ENCODE measurements at places on chromosomes 4 and X.

- DNase-seq: peak; percentile 24
Observed at GRCh38 chrX:16786791-16787735, 797 bp downstream of the TXLNG start.

DNA sequence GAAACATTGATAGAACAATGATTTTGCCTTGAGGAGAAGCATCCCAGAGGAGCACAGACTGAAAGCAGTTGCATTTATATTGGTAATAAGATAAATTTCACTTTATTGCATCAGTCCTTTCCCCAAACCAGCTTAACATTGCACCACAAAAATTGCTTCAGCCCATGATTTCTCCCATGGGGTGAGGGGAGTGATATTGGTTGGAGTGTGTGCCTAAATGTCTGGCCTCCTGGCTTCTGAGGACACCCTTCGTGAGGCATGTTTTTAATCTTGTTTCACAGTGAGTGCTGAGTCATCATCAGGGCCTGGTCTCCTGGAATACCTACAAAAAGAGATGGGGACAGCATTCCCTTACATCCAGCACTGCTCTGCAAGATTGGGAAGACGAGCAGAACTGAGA is 487.9 kb downstream of the C4orf33 start:
- no peak for DNase-seq

DNA sequence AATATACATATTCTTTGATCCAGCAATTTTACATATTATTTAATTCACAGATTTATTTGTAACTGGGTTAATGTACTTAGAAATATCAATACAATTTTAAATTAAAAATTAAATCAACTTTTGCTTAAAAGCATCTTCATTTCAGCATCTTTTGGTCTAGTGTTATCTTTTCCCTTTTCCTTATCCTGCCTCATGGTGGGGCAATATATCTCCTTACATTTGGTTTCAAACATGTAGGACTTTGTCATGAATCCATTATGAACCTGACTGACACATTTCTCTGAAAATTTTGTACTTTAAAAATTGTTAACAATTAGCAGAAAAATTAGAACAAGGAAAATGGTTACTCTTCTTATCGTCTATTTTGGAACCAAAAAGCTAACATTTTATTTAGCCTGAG is 42.8 kb upstream of the ANK2 start:
- no peak for DNase-seq

DNA sequence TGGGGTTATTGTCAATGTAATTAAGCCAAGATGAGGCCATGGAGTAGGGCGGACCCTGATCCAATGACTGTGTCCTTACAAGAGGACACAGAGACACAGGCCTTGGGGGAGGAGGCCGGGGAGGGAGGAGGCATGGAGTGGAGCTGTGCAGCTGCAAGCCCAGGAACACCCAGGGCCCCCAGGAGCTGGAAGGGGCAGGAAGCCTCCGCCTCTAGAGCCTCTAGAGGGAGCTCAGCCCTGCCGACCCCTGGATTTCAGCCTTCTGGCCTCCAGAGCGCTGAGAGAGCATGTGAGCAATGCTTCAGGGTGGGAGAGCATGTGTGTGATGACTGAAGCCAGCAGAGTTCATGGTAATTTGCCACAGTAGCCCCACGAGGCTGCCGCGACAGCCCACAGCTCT is 234.6 kb downstream of the AFAP1 start:
- peak; percentile 42 for DNase-seq

DNA sequence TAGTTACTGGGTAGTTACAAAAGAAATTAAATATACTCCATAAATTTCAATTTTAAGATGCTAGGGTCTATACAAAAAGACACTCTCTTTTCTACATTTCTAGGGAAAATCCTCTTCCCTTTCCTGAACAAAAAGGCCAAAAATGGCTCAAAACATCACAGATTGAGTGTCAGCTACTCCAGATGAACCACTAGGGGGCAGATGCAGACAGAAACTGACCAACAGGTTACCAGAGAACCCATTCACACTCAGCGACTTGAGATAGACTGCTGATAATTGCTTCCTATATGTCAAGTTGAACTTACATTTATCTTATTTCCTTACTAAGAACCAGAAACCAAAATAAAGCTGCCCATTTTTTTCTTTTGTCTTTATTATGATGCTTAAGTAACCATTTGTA is 83.4 kb upstream of the MID1IP1 start:
- DNase-seq: no peak

DNA sequence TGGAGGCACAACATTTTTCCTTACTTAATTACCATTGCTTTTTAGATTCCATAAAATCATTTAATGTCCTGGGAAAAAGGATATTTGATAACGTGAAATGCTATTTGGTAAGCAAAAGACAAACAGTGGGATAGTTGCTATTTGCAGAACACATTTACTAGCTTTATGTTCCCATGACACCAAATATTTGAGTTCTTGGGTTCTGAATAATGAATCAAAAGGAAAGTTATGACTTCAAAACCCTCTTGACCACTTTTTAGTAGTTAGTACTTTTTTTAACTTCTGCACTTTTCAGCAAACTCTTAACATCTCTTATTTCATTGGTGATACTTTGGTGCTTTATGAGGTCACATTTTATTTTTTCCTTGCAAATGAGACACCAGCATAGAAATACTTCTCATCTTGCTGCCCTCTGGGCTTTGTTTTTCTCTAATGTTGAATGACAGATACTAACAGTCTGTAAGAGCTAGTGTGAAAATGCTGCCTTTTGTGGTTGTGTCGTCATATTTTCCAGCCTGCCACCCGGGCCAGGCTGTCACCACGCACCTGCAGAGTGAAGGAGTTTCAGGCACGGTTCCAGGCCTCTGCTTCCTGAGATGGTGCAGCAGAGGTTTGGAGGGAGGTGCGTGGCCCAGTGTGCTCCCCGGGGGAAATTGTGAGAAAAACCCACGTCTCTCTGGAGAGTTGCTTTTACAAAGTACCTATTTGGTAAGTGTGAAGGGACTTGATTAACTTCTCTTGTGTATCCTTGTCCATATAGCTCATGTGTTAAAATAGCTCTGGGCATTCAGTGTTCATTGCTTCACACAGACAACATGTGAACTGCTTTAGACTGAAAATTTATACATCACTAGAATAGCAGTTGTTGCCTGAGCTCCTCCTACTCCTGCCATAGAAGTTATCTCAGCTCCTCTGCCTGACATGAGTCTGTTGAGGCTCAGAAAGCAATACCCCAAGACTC is 34.7 kb downstream of the MSL3 start:
- DNase-seq: no peak

DNA sequence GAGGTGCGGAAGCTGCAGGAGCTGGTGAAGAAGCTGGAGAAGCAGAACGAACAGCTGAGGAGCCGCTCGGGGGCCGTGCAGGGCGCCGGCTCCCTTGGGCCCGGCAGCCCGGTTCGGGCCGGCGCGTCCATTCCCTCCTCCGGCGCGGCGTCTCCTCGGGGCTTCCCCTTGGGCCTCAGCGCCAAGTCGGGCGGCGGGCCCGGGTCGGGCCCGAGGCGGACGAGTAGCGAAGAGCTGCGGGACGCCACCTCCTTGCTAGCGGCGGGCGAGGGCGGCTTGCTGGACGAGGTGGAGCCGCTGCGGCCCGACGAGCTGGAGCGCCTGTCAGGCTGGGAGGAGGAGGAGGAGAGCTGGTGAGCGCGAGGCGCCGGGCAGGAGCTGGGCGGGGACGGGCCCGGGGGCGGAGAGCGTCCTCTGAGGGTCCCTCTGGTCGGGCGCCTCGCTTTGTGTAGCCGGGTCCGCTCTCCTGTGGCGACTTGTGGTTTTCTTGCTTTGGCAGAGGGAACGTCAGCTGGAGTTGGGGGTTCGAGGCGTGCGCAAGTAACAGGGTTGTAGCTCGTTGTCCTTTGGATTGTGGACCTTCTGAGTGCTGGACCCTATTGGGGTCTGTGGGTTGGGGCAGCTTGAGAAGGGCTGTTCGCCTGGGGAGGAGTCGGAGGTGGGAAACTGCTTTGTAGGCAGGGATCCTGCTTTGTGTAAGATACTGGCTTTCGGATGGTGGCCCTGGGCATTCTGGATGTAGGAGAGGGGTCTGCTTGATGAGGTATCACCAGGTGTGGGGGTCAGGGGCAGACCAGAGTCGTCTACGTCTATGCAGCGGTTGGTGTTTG is 662 bp downstream of the SLAIN2 start:
- DNase-seq: peak; percentile 72

- DNase-seq: no peak
Observed at GRCh38 chr4:15556511-15557092, 86.9 kb downstream of the CC2D2A start.

- no peak for DNase-seq
Observed at GRCh38 chr4:848803-849477, 23.0 kb upstream of the CPLX1 start.

GRCh38 chr4:138865765-138866164 is 149.8 kb upstream of the NOCT start:
- DNase-seq: no peak

DNA sequence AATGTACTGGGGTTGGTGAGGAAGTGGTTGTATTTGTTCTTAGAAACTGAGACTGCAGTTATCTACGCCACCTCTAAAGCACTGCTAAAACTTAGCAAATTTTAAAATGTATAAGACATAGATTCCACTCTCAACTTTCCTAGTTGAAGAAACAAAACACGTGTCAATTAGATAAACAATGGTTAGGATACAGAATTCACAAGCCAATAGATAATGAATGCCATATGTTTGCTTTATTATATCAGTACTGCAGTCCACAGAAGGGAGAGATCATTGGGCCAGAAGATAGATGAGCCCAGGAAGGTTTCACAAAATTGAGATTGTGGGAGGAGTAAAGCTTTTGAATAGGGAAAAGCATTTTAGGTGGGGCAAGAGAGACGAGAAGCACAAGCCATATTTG is 14.3 kb downstream of the TMEM33 start:
- DNase-seq: no peak

GRCh38 chr4:2219233-2219760 is 22.6 kb downstream of the HAUS3 start:
- no peak for DNase-seq

GRCh38 chr4:153652051-153652784 is 31.9 kb upstream of the TLR2 start:
- DNase-seq: no peak

GRCh38 chrX:54386314-54386713 is 28.5 kb upstream of the WNK3 start:
- DNase-seq: no peak

GRCh38 chr4:183165376-183165775 is 66.3 kb downstream of the WWC2 start:
- DNase-seq: no peak

- DNase-seq: no peak
Observed at GRCh38 chr4:99629962-99630554, 27.6 kb downstream of the C4orf54 start.

DNA sequence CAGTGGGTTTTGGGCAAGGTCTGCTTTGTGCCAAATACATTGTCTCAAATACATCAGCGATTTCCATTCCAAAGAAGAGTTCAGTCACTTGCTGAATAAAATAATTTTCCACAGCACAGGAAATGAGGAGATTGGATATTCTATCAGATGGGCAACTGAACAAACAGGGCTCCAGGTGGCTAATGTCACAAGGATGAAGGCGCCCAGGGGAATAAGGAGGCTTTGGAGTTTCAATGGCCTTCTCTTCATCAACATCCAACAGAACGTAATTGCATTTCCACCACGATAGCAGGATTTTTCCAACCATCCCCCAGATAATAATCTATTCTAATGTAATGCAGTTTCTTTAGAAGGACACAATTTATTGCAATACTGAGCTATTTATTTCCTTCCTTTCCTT is 104.7 kb upstream of the KLHL13 start:
- no peak for DNase-seq

DNA sequence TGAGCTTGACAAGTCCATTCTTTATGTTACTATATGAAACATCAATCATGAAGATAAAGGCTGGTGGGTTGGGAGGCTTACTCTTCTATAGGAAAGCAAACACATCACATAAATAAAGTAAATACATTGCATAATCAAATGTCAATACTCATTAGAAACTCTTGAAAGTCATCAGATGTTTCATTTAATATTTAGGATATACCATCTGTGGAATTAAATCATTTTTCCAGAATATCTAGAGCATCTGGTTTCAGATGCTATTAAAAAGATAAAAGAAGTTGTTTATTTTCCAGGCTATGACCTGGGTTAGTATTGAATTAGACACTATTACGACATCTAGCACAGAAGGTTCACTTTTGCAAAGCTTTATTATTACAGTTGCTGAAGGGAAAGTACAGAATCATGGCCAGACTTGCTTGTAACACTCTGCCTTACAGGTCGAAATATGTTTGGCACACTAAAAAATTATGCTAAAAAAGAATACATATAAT is 72.6 kb downstream of the METTL14 start:
- DNase-seq: no peak

DNA sequence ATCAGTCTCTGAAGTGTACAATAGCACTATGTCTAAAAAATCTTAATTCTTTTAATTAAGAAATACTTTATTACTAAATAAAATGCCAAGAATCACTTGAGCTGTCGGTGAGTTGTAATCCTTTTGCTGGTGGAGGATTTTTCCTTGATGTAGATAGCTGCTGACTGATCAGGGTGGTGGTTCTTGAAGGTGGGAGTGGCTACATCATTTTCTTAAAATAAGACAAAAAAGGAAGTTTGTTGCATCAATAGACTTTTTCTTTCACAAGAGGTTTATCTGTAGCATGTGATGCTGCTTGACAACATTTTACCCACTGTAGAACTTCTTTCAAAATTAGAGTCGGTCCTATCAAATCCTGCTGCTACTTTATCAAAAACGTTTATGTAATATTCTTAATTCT is 68.8 kb upstream of the ZC4H2 start:
- DNase-seq: no peak

DNA sequence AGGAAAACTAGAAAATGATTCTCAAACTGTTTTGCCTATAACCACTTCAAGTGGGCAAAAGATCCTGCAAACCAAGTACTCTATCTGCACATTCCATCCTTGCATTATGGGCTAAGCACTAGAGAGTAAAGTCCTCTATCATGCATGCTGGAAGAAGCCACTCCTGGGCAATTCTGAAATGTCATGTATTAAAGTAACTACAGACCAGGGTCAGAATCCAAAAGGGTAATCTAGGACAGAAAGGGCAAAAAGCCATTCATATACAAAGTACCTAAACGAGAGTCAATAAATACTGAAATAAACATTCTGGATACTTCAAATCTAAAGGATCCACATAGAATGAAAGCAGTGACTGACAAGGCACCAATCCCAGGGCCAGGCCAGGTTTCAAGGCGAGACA is 1.0 kb downstream of the SNX12 start:
- no peak for DNase-seq

- DNase-seq: no peak
Observed at GRCh38 chrX:120672841-120673530, 43.1 kb upstream of the C1GALT1C1 start.

- DNase-seq: no peak
Observed at GRCh38 chr4:71257761-71258160, 81.1 kb upstream of the SLC4A4 start.

DNA sequence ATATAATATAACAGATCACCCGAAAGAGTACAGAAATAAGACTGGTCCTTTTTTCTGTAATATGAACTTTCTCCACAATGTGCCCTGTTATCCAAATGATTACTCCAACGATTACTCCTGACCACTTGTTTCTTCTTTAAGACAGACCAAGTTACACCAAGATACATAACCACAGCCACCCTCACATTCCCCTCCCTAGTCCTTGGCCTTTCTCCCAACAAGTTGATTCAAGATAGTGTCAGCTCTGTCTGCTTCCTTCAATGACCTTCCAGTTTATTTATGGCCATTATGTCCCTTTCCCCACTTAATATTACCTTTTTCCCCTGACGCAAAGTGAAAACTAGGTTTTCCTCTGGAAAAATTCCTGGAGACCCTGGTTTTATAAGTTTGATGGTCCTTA is 397.2 kb downstream of the FAM47B start:
- no peak for DNase-seq

- DNase-seq: no peak
Observed at GRCh38 chrX:11257711-11258110, 35.5 kb upstream of the AMELX start.

GRCh38 chr4:3747581-3747904 is 18.6 kb upstream of the ADRA2C start:
- peak; percentile 87 for DNase-seq

Data from WTC11 (cell line).